ENCODE measurements at places on chromosomes 1 and 21.

DNA sequence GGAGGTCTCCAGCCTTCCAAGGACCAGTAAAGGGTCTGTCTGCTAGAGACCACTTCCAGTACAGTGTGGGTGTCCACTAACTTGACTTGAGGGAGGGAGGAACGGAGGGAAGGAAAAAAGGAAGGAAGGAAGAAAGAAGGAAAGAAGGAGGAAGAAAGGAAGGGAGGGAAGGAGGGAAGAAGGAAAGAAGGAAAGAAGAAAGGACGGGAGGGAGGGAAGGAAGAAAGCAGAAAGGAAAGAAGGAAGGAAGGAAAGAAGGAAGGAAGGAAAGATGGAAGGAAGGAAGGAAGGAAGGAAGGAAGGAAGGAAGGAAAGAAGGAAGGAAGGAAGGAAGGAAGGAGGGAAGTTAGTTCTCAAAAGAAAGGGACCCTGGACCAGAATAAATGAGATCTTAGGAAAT, 26.8 kb upstream of the HSD3B1 start:
- no peak for DNase-seq
- H3K27me3 ChIP-seq, result peaks cover 63% of the 10 kb centered on the region
- no peak overlapping the region for H3K4me3 ChIP-seq
- H3K36me3 ChIP-seq, result no peaks in the 10 kb centered on the region

DNA sequence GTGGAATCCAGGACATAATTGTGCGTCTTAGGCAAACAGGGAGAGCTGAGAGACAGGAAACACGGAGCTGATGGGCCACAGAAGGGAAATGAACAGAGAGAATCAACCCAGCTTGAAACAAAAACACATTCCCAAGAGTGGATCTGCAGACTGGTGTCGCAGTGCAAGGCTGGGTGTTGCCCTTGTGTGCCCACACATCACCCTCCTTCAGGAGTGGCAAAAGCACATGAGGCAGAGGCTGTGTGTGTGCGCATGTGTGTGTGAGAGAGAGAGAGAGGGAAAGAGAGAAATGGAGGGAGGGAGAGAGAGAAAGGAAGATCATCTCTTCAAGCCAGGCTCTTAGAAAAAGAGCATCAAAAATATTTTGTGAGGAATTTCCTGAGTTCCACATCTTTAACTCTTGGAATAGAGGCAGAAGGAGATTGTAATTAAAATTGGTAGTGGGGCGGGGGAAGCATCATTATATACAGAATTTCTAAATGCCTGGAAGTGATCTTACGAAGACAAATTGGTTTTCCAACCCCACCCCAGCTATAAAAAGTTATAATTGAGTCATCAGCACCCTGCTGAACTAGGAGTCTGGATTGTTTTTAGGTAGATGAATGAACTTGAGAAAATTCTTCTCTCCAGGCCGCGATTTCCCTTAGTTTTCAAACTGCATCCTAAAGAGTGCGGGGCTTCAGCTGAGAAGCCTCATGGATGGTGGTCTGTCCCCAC, 480.7 kb downstream of the NPHP4 start:
- H3K36me3 ChIP-seq, result no peaks in the 10 kb centered on the region
- peaks cover 7% of the 10 kb centered on the region for H3K4me1 ChIP-seq
- DNase-seq, result no peak
- peaks cover 59% of the 10 kb centered on the region for H3K27me3 ChIP-seq
- H3K27ac ChIP-seq, result no peak overlapping the region
- no peak overlapping the region for H3K4me3 ChIP-seq

- no peak overlapping the region for H3K27ac ChIP-seq
- no peak for DNase-seq
- H3K27me3 ChIP-seq, result no peaks in the 10 kb centered on the region
- H3K36me3 ChIP-seq, result no peaks in the 10 kb centered on the region
Measured at GRCh38 chr1:215957663-215958062, 390.6 kb downstream of the KCTD3 start.

DNA sequence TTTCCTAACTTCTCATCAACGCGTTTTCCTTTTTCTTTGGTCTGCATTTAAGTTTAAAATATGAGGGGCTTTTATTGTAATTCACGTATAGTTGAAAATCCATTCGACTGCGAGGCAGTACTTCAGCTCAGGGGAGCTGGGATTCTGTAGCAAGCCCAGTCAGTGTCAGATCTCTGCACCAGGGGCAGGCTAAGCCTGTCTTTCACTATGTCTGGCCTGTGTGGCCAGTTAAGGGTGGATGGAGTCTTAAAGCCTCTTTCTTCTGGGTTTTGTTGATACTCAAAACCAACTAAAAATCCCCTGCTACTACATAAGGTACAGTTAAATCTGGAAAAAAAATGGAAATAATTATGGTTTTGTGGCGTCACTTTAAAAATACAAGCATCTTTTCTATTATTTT, 124.7 kb downstream of the TYW3 start:
- peaks cover 29% of the 10 kb centered on the region for H3K4me1 ChIP-seq
- no peaks in the 10 kb centered on the region for H3K27me3 ChIP-seq
- DNase-seq, result no peak
- H3K27ac ChIP-seq, result peak overlapping the region; percentile 65
- no peaks in the 10 kb centered on the region for H3K36me3 ChIP-seq

- no peak overlapping the region for H3K4me3 ChIP-seq
- no peak overlapping the region for H3K27ac ChIP-seq
- DNase-seq, result no peak
- H3K4me1 ChIP-seq, result peaks cover 20% of the 10 kb centered on the region
Measured at GRCh38 chr1:173410794-173411236, 66.3 kb upstream of the PRDX6 start.

DNA sequence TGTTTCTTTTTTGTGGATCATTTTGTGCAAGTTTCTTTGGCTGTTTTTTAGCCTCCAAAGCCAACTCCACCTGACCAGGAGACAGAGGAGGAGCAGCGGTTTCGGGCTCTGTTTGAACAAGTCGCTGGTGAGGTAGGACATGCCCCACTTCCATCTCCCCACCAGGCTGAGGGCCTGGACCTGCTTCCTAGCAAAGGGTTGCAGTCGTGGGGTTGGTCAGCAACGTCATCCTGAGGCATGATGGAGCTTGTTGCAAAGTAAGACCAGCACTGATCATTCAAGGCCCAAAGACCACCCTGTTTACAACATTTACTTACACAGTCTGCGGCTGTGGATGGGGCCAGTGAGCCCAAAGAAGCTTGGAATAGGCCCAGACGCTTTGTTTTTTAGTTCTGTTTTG, 40.3 kb downstream of the CAPN9 start:
- no peak overlapping the region for H3K4me3 ChIP-seq
- H3K36me3 ChIP-seq, result no peaks in the 10 kb centered on the region
- peaks cover 7% of the 10 kb centered on the region for H3K27me3 ChIP-seq
- H3K4me1 ChIP-seq, result no peaks in the 10 kb centered on the region
- H3K27ac ChIP-seq, result no peak overlapping the region

- H3K27ac ChIP-seq, result peak overlapping the region; percentile 60
- H3K36me3 ChIP-seq, result no peaks in the 10 kb centered on the region
- H3K4me3 ChIP-seq, result peak overlapping the region; percentile 23
- no peaks in the 10 kb centered on the region for H3K27me3 ChIP-seq
- H3K4me1 ChIP-seq, result peaks cover 23% of the 10 kb centered on the region
Measured at GRCh38 chr1:91803847-91804545, 82.0 kb downstream of the TGFBR3 start.

DNA sequence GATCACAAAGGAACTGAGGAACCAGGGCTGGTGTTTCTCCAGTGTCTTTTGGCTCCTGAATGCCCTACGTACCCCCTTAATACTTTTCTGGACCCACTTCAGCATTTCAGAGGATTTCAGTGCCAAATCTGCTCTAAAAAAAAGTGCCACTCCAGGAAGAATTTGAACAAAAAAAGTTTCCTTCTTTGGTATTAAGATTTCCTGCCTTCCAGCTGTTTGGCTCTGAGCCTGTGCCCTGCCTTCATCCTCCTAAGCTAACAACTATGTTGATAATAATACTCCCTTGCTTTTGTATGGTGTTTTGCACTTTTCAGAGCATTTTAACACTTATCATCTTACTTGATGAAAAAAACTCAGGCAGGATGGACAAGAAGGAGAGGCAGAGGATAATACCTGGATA, 11.0 kb upstream of the RIMS3 start:
- H3K4me3 ChIP-seq, result no peak overlapping the region
- H3K27ac ChIP-seq, result no peak overlapping the region
- no peaks in the 10 kb centered on the region for H3K36me3 ChIP-seq
- H3K4me1 ChIP-seq, result no peaks in the 10 kb centered on the region
- no peak for DNase-seq
- peaks cover 18% of the 10 kb centered on the region for H3K27me3 ChIP-seq

DNA sequence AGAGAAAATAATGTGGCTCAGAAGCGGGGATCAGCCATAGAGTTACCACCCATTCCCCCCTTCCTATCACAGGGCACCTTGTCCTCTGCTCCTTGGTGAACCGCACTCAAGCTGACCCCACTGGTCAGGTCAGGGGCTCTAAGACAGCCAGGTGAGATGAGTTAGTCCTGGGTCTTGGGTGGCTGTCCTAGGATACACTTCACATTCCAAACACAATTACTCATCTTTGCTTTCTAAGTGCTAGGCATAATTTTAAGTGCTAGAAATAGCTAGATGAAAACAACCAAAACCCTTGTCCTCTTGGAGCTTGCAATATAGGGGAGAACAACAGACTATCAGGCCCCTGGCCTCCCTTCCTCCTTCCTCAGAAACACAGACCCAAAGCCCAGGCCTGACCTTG, 7.8 kb upstream of the MUTYH start:
- no peak overlapping the region for H3K4me3 ChIP-seq
- DNase-seq, result no peak
- H3K4me1 ChIP-seq, result peaks cover 12% of the 10 kb centered on the region
- H3K27ac ChIP-seq, result no peak overlapping the region

GRCh38 chr1:220879509-220880361, 492 bp downstream of the HLX start:
- H3K36me3 ChIP-seq, result peaks cover 17% of the 10 kb centered on the region
- H3K4me1 ChIP-seq, result no peaks in the 10 kb centered on the region
- DNase-seq, result peak; percentile 53
- H3K27me3 ChIP-seq, result peaks cover 45% of the 10 kb centered on the region
- peak overlapping the region; percentile 83 for H3K4me3 ChIP-seq

- peaks cover 64% of the 10 kb centered on the region for H3K27me3 ChIP-seq
- H3K36me3 ChIP-seq, result peaks cover 27% of the 10 kb centered on the region
- peaks cover 24% of the 10 kb centered on the region for H3K4me1 ChIP-seq
- H3K4me3 ChIP-seq, result peak overlapping the region; percentile 86
- no peak for DNase-seq
Measured at GRCh38 chr1:111737216-111738132, 1.7 kb downstream of the INKA2 start.

GRCh38 chr1:220786057-220786336, 716 bp upstream of the MTARC1 start:
- H3K4me1 ChIP-seq, result peaks cover 18% of the 10 kb centered on the region
- H3K4me3 ChIP-seq, result peak overlapping the region; percentile 93
- no peak overlapping the region for H3K27ac ChIP-seq
- H3K27me3 ChIP-seq, result no peaks in the 10 kb centered on the region
- H3K36me3 ChIP-seq, result peaks cover 26% of the 10 kb centered on the region

DNA sequence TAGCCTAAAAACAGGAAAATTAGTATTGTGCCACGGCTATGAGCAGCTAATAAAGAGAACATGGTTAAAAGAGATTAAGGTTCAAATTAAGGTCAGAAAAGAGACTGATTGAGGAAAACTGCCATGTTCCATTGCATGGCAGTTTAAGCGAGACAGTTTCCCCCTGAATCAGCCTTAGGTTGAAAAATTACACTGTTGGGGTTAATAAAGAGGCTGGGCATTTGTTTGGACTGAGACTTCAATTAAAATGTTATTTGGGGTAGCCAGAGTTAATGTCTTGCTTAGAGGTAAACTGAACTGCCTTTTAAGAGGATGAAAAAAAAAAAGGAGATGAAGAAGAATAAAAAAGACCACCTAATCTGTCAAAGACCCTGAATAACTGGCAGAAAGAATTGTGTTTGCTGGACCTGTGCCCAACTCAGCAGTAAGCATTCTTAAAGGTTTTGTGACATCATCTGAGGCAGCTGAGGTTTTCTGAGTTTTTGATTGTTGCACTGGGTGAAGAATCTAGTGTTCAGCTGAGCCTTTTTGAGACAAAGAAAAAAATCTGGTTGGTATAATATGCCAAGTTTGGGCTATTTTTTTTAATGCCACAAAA, 17.7 kb upstream of the PROX1 start:
- no peak overlapping the region for H3K4me3 ChIP-seq
- no peak for DNase-seq
- H3K36me3 ChIP-seq, result no peaks in the 10 kb centered on the region
- H3K27me3 ChIP-seq, result peaks cover 60% of the 10 kb centered on the region
- no peak overlapping the region for H3K27ac ChIP-seq

DNA sequence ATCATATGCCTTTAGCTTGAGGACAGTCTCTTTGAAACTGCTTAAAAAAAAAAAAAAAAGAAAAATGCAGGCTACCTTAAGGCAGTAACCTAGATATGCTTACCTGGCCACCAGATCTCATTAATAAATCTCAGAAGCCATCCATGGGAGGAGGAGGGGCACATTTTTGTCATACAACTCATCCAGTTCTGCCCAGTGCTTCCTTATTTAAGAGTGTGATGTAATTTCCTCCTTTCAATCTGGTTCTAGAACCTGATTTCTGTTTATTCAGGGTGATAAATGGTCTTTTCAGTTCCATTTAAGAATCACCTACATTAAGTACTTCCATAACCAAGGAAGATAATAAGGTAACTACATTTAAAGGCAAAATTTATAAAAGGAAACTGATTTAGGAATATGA, 6.1 kb downstream of the ERRFI1 start:
- H3K4me1 ChIP-seq, result peaks cover 38% of the 10 kb centered on the region
- peaks cover 94% of the 10 kb centered on the region for H3K36me3 ChIP-seq
- DNase-seq, result peak; percentile 72

- H3K27ac ChIP-seq, result peak overlapping the region; percentile 93
- DNase-seq, result peak; percentile 44
- H3K27me3 ChIP-seq, result no peaks in the 10 kb centered on the region
- H3K4me1 ChIP-seq, result peaks cover 11% of the 10 kb centered on the region
- H3K4me3 ChIP-seq, result peak overlapping the region; percentile 97
Measured at GRCh38 chr1:32393832-32394140, 455 bp downstream of the BSDC1 start.

DNA sequence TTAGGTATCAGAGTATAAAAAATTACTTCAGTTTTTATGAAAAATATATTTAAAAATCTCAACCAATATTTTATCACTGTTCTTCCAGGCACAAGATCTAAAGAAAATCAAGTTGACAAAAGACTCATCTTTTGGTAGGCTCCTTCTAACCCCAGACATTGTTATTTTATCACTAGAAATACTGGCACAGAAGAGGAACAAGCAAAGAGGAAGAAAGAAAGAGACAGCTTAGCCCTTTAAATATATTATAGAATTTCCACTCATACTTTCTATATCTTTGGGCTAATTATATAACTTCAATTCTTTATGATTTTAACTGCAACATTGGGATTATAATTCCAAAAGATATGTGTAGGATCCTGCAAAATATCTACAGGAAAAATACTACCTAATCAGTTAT, 32.4 kb downstream of the SPTA1 start:
- H3K4me3 ChIP-seq, result no peak overlapping the region
- no peak overlapping the region for H3K27ac ChIP-seq
- H3K27me3 ChIP-seq, result no peaks in the 10 kb centered on the region
- DNase-seq, result no peak

Data from Calu3 (cell line).